ENCODE measurements at places on chromosomes 2 and 18.
A peak's percentile ranks its signal among the peaks of the same experiment; 100 is the strongest.

DNA sequence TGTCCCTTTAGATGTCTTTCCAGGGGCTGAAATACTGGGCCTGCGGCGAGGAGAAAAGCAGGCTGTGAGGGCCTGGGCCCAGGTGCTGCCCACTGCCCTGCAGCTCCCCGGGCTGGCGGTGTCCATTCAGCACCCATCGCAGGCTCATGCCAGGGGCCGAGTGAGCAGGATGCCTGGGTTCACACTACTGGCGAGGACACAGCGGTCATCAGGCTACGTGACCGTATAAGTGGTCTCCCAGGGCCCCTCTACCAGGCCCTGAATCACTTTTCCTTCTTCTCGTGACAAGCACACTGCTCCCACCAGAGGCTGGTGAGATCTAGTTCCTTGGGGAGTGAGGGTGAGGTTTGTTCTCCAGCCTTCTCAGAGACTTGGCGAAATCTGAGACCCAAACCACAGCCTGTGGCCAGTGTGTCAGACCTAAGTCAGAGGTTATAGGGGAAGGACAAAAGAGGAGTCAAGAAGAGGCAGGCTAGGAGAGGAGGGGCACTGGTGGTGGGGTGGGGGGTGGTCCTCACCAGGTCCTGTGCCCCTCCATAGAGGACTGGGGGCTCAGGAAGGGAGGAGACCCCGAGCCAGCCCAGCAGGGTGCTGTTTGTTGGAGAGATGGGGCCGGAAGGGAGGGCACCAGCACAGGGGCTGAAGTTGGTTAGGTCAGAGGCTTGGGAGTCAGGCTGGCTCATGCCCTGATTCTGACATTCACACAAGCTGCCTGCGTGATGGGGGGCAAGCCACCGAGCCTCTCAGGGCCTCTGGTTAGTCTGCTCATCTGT lies 6.6 kb upstream of the SEMA4C start:
- no peak for DNase-seq

GRCh38 chr2:112751451-112752197 lies 12.8 kb downstream of the CKAP2L start:
- DNase-seq = no peak

GRCh38 chr2:203280428-203281064 lies 41.7 kb downstream of the CYP20A1 start:
- DNase-seq = no peak

DNA sequence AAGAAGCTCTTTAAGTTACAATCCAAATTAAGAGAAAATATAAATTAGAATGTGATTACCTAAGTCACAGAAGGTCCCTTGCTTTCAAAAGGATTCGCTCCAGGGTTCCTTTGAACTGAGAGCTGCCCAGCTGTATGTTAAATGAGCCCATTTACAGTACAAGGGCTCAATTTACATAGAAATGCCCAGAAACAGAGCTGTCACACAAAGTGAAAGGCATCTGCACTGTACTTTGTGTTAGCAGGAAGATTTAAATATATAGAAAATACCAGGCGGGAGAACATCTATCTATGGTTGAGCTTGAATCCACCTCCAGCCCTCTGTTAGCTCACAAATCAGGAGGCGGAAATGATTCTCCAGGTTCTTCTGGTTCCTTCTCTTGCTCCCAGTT lies 272.9 kb downstream of the PAX3 start:
- no peak for DNase-seq

DNA sequence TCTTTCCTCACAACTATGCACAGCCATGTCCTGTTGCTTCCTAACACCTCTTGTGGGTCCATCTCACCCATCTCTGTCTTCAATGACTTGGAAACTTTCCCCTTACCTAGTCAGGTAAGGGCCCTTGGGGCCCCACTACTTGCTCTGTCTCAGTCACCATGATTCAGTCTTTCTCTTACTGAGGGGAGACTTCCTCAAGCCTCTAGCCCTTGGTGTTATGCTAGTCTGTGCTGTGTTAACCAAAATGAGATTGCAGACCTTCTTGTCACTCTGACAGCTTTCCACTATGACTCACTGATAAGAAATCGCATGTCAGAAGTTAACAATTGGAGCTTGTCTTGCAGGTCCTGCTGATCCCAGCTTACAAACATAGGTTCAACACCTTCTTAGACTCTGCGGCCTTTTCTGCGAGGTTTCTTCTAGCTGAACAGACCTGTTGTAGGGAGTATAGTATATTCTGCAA lies 65.3 kb downstream of the WDR75 start:
- DNase-seq = no peak

- no peak for DNase-seq
These were observed 51.8 kb upstream of the AP1S3 start for GRCh38 chr2:223889229-223889628.

DNA sequence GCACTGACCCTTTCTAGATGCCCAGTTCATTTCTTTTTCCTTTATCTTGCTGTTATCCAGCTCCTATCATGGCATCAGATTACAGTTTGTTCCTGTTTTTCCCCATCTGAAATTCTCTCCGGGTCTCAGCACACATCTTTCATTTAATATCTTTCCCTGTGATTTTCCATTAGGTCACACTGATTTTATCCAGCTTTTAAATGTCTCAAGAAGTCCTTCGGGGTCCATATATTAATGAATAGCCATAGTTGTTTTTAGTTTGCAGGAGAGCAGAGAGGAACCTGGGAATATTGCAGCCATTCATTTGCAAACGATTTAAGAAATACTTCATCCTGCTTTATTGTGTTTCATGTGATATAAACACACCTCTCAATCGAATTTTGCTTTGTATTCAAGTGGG lies 374.2 kb downstream of the TDRD15 start:
- DNase-seq = no peak

GRCh38 chr2:167891841-167892240 lies 355.6 kb downstream of the STK39 start:
- DNase-seq = no peak

DNA sequence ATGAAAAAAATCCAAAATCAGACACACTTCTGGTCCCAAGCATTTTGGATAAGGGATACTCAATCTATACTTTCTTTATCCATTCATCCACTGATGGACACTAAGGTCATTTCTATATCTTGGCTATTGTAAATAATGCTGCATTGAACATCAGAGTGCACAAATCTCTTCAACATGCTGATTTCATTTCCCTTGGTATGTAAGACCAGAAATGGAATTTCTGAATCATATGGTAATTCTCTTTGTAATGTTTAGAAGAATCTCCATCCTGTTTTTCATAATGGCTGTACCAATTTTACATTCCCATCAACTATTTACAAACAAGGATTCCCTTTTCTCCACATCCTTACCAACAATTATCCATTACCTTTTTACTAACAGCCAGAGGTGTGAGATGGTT lies 33.7 kb upstream of the MCM6 start:
- no peak for DNase-seq

- no peak for DNase-seq
These were observed 160.7 kb downstream of the IKZF2 start for GRCh38 chr2:212990697-212991096.

- DNase-seq = no peak
These were observed 9.6 kb downstream of the PTPRM start for GRCh38 chr18:7576685-7577084.

DNA sequence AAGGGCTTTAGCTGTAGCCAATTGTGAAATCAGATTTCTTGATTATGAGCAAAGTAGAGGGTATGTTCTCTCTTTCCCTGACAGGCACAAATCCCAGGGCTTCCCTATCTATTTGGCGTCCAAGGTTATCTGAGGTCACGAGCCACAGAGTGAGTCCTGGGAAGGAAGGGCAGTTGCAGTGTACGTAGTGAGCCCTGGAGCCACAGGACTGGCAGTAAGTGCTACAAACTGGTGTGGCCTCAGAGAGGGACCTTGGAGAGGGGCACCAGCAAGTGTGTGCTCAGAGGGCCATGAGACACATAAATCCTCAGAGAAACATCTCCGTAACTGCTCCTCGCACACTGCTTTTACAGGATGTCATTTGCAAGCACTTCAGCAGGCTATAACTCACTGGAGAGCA lies 115.5 kb upstream of the SH3BP4 start:
- DNase-seq = no peak

DNA sequence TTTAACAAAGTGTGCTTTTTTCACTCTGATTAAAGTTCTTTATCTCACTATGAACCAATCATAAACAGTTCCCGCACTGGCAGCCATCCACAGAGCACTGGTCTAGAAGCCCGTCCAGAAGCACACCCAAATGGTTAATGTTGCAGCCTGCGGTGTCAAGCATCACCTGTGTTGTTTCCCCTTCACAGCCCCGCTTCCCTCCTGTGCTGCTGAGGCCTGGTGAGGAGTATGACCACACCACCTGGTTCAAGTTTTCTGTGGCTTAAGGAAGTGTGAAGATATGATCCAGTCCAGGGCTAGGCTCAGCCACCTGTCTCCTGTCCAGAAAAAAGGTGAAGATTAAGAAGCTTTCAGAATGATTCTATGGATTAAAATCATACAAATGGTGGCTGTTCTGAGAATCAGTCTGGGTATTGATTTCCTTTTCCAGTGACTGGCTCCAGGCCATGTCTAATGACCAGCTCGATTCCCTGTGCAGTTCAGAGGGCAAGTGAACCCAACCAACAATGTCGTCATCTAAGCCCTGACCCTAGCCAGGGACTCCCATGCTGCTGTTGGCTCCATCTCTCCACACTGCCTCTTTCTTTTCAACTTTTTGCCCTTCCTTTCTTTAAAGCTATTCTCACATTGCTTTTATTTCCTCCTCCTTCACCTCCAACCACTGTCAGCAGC lies 17.7 kb downstream of the SRSF7 start:
- DNase-seq = no peak

- DNase-seq = no peak
These were observed 32.6 kb upstream of the E2F6 start for GRCh38 chr2:11498543-11499034.

DNA sequence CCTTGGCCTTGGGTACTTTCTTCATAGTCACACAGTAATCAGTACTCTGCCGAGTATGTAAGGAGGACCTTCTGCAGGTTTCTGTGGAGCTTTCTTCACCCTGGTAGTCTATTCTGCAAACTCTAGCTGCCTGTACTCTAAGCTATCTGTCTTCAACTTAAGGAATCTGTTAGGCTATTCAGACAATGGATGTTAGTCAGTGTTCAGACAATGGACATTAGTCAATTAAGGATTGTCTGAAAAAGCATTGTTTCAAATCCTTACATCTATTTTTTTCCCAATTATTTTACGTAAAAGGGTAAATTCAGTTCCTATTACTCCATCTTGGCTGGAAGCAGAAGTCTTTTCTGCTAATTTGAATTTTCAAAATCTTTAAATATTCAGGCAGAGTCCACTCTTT lies 75.7 kb downstream of the WDR7 start:
- no peak for DNase-seq

- DNase-seq = no peak
These were observed 22.4 kb downstream of the GAREM2 start for GRCh38 chr2:26195040-26195984.

DNA sequence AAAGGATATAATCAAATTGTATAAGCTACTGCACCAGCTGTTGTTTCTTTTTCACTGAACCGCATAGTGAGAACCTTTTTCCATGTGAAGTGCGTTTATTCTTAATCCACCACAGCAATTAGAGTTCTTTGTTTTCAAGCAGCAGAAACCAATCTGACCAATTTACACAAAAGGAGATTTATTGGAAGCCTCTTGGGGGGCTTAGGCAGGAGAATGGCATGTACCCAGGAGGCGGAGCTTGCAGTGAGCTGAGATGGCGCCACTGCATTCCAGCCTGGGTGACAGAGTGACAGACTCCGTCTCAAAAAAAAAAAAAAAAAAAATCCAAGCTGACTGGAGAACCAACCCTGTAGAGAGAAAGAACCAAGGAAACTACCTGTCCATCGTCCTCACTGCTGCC lies 10.0 kb downstream of the ADNP2 start:
- DNase-seq = peak; percentile 40

- DNase-seq = no peak
These were observed 662.6 kb upstream of the FAM98A start for GRCh38 chr2:34261701-34262100.

DNA sequence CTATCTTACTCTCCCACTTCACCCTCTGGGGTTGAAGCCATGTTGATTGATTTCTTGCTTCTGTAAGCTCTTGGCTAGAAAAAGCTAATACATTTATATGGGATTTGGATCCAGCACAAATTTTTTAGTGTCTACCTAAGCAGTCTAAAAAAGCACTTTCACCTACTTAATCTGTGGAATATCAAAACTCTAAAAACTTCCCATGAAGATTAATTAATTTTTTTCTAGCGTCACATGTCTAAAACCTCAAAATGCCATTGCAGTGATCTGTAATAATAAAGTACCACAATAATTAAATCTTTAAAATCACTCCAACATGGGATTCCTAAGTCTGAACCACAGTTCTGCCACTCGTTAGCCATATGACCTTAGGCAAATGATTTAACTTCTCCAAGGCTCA lies 180.1 kb downstream of the EN1 start:
- no peak for DNase-seq

GRCh38 chr2:61340242-61340641 lies 130.6 kb downstream of the USP34 start:
- DNase-seq = no peak

DNA sequence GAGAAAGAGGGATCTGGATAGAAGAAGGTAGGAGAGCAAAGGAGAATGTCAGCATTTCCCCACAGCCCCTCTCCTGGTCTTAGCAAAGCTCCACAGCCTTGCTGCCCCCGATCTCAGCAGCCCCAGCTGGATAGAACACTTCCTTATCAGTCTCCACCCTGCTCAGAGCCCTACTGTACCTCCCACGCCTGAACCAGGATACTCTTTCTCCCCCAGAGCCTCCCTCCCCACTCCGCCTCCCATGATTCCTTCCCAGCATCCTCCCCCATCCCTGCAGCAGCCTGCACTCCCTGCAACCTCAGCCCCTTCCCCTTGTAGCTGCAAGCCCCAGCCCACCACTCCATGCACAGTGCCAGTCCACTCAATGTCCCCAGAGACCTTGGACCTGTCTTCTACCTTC lies 25.8 kb downstream of the PLB1 start:
- DNase-seq = no peak

- DNase-seq = no peak
These were observed 20.8 kb downstream of the GAREM2 start for GRCh38 chr2:26193578-26194231.

DNA sequence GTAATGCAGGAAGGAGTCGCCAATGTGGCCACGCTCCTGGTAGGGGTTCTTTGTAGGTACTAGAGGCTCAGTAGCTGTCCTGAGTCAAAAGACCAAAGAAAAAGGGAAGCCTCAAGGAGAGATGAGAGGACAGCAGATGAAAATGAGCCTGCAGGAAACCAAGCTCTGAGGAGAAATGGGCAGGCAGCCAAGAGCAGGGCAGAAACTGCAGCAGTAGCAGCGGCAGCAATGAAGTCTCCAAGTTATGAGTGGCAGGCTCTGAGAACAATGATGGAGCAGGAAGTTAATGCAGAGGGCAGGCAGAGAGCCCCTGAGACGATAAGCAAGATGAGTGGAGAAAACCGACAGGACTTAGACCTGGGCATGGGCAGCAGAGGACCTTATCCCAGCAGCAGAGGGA lies 48.2 kb upstream of the TMEM200C start:
- no peak for DNase-seq

DNA sequence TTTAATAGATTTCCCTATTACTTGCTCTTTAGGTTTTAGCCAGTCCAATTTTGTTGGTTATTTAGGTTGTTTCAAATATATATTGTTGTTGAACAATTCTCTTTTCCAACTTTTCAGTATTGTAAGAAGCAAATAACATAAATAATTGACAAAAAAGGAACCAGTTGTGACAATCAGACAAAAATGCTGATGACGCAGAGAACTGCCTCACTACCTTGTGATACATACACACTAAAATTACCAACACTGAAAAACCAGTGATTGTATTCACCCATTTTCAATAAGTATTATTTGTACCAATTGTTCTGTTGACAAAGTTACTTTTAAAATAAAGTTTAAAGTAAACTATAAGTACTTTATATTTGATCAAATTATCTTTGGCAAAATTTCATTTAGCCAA lies 43.1 kb upstream of the NABP1 start:
- DNase-seq = no peak
